Fibroblast of skin of left quadriceps (primary cell): ENCODE measurements at places on chromosomes 6 and 20.

DNA sequence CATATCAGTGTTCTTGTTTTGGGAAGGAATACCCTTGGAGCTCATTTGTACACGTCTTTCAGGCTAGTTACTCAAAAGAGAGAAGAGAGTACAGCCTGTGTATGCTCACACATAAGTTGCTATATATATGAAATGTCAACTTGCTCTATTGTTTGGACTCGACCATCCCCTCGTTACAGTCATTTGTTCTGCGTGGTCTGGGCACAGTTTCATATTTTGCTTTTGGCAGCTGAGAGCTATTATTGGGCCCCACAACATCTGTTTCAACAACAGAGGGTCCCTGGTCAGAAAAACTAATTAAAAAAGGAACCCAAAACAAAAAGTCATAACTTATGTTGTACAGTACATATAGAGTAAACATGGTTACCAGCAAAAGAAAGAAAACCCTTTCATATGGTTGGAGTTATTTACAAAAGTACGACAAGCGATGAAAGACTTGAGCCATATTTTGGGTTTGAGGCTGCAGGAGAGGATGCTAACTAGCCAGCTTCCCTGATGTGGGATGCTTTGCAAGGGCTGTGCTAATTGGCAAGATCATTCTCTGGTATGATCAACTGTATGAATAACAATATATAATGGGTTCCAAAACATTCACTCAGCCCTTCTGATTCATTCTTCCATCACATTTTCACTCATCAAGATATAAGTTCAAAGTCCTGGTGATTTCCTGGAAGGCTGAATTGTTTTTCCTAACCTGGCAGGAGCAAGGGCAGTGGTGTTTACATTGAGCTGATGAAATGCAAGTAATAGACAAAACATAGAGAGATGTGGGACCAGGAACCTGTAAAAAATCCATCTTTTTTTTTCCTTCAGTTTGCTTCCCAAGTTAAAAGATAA lies 137.9 kb downstream of the RPS12 start:
- no peak for DNase-seq

- DNase-seq: no peak
These were observed 8.1 kb upstream of the FAM50B start for GRCh38 chr6:3841066-3841454.

DNA sequence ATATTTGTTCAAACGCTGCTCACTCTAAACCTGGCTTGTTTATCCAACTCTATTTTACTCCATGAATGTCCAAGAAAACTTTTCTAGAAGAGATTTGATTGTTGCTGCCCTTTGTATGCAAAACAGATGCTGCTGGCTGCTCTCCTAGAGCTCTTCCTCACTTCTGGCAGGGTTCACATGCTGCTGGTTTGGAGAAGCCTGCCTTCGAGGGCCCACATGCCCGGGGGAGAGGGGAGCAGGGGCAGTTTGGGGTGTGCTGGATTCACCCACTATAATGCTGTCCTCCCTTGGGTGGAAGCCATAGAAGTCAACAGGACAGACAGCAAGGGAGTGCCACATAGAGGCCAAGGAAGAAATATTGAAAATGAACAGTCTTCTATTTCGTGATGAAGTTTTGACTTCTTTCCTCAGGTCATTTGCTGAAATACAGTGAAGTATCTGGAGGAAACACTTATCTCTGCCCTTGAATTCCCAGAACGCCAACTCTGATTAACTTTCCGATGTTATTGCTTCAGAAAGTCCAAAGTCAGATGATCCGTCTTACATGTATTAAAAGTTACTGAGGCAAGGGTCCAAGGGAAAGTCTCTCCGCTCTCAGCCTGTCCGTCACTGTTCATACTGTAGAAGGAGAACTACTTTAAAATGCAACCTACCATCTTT lies 32.4 kb downstream of the LY86 start:
- DNase-seq: no peak

DNA sequence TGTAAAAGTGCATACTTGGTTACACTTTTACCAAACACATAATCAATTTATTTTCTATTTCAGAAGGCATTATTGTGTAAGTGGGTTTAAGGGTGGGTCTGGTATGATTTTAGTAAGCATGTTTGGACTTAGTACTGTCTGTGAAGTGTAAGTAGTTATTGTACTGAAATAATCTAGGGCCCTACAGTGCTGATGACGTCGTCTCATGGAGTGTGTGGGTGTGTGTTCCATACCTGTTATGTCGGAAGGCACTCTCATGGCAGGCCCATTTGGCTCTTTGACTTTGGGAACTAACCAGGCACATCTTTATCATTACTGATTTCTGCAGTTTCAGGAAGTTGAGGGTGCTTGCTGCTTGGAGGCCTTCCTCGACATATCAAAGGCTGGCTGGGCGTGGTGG lies 155.1 kb downstream of the SASH1 start:
- DNase-seq: no peak

DNA sequence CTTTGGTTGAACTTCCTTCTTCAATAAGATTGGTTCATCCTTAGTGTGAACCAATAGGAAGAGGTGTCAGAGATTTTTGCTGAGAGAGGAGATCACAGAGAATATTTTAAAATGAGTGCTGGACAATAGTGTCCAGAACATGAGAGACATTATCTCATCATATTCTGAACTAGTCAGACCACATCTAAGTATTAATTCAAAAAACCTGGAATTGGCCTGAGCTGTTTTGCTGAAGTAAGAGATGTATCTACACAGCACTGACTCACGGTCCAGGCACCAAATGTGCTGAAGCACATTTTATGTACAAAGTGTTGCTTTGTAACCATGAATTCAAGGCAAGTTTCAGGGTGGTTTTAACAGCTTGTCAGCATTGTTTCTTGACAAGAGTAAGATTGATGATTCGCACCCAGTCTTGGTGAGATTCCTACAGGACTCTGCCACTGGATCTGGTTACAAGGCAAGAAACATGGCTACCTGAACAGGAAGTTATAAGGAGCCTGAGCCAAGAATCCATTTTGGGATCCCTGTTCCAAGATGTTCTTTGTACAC lies 178.2 kb upstream of the HEY2 start:
- no peak for DNase-seq

DNA sequence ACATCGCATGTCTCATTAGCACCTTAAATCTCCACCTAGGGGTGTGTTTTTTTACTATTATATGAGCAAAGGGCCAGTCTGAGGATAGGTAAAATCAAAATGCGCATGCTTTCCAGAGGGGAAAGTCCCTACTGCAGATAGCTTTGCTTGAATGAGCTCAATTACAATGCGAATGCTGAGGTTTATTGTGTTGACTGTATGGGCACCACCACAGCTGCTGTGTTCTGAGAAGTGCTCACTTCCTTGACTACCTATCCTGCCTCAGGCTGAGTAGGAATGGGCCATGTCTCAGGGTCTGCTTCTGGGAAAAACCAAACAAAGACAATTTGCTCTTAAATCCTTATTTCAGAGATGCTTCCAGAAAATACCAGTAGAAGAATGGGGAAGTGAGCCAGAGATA lies 36.6 kb downstream of the MOCS1 start:
- no peak for DNase-seq

DNA sequence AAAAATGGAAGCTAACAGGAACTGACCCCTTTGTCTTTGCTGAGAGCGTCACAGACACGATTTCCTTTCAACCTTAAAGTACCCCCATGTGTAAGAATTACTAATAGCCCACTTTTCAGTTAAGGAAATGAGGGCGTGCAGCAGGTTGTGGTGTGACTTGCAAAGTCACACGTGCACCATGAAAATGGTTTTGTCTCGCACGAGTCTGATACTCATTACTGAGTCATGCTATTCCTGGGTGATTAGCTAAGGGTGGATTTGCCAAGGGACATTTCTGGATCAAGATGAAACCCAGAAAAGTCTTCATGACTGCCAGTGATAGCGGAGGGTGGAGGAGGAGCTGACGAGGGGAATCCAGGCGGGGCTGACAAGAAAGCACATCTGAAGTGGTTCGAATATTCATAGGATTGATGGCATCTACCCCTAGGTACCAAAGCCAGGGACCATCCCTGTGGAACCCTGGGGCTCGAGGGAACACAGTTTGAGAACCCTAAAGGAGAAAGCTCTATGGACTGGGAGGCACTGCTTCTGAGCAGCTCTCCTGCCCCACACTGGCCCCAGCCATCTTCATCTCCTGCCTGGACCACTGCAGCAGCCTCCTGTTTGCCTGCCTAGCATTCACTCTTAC lies 12.1 kb upstream of the NFATC2 start:
- peak; percentile 58 for DNase-seq

DNA sequence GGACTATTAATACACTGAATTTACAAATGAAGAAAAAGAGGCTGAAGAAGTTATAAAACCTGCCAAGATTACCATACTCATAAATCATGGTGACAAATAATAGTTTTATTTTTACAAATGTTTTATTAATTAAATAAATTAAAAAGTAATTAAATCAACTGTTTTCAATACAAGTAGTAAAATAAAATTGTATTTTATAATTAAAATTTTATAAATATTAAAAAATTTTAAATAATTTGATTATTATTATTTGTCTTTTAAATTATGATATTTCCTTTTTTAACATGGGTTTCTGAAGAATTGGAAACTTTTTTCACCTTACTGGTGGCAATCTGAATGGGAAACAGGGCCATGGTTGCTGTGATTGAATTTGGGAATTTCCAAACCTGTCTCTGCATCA lies 177.3 kb upstream of the TSHZ2 start:
- DNase-seq: no peak

- no peak for DNase-seq
These were observed 54.8 kb downstream of the GPX5 start for GRCh38 chr6:28580475-28580874.

DNA sequence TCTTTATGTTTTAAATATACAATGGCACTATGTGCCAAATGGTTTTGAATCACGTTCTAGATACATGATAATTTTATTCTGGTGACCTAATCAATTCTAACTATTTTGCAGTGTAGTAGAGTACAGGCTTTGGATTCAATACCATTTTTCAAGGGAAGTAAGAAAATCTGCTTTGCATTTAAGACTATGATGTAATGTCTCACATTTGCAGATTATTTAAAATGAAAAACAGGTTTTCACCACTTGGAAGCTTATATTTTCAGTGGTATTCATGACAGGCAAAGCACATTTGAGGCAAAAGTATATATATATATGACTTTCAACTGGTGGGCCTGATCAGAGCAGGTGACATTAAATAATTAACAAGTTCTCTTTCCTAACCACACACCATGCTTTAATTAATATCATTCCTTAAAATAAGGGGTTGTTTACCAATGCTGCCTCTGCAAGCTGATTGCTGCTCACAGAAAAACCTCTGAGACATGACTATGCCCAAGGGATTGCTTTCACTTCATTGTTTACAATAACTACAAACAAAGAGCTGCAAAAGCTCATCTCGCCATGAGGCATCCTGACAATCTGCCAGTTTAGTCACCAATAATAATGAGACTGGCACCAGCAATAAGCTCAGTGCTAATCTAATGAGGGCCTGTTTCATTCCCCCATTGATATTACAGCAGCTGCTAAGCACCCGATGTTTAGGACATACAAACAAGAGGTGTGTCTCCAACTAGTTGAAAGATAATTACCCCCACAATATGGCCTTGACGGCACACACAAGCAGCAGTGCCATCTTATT lies 1176.0 kb upstream of the GJE1 start:
- DNase-seq: peak; percentile 71

- no peak for DNase-seq
These were observed 1.3 kb upstream of the TAF4 start for GRCh38 chr20:62066983-62067433.
